ENCODE measurements at places on chromosomes 2 and 18.

GRCh38 chr2:74702001-74702715, 48.1 kb downstream of the SEMA4F start:
- no peak for DNase-seq

DNA sequence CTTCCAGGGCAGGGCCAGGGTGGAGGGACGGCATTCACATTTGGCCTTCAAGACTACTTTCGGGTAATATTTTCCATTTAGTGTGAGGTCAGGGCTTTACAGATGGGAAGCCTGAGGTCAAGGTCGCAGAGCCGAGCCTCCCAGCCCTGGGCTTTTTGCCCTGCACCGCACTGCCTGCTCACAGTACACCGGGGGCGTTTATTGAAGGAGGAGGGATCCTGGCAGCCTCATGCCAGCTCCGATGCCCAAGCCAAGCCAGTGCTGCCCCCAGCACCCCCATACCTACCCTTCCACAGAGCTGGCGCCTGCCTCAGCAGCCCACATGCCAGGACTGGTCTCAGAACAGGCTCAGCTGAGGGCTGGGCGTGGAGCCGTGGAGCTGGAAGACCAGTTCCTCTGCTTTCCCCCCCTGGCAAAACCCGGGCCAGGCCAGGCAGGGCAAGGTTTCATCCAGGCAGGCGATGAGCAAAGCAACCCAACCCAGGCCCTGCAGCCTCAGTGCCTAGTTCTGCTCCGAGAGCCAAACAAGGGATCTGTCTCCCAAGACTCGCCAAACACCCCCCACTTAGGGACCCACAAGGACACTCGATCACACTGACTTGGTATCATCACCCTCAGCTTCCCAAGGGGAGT, 11.9 kb downstream of the SDC1 start:
- DNase-seq: no peak

GRCh38 chr2:204880928-204881327, 335.7 kb downstream of the PARD3B start:
- no peak for DNase-seq

DNA sequence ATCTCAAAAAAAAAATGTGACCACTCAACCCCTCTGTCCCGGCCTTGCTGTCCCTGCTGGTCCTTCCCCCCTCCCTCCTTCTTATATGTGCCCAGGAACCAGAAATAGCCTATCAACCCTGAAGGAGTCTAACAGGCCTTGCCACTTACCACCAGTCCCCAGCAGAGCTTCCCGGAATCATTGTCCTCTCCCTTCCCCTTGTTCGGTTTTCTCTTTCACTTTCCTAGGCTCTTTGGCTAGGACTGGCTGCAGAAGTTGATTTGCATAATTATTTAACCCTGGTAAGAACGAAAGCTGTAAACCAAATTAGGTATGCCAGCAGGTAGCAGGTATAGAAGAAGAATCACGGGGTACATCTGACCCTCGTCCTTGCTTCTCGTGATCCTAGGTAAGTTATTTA, 72.6 kb upstream of the ZNF532 start:
- DNase-seq: no peak

- DNase-seq: no peak
Observed at GRCh38 chr2:168740788-168741187, 61.6 kb upstream of the NOSTRIN start.

DNA sequence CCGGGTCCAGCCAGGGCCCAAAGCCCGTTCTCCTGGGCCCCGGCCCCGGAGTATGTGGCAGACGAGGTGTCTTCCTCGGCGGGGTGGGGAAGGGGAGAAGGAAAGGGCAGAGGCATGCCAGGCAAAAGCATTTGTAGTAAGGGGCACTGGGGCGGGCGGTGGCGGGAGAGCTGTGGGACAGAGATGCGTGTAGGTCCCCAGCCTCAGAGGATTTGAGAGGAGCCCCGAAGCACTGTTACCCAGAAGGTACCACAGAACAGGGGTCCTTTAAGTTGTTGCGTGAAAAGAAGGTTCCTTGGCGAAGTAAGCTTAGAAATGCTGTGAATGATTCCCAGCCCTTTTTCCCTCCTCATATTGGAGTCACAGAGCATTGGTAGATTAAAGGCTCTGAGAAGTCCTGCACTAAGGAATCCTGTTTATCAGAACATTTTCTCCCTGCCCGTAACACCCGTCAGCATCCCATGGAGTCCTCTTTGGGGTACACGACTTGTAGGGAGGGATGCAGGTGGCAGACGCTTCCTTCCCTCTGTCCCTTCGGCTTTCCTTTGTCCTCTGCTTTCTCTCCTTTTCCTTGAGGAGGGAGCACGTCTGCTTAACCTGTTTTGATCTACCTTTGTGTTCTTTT, 12.5 kb downstream of the GAREM2 start:
- no peak for DNase-seq

GRCh38 chr18:67467188-67467587, 49.3 kb downstream of the DSEL start:
- no peak for DNase-seq

- no peak for DNase-seq
Observed at GRCh38 chr2:166653185-166653813, 159.2 kb upstream of the SCN7A start.

DNA sequence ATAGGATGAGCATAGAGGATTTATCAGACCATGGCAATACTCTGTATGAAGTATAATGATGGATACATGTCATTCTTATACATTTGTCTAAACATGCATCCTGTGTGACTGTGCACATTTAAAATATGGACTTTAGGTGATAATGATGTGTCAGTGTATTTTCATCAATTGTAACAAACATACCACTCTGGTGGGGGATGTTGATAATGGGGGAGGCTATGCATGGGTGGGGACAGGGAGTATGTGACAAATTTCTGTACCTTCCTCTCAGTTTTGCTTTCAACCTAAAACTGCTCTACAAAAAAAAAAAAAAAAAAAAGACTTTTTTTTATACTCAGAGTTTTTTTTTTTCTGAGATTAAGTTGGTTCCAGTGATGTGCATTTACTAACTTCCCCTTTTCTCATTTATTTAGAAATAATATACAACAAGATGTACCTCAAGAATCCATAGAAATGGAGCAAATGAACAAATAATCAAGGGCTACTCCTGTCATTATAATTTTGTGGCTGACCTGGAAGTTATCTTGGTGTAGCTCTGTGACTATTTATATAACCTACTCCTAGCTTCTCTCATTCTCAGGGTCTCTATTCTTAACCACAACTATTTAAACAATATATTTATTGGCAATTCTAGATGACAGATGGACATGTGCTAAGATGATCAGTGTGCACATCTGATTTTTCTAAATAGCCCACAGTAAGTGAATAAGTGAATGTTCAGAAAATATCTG, 108.9 kb upstream of the ITGA4 start:
- DNase-seq: no peak

- no peak for DNase-seq
Observed at GRCh38 chr2:20669562-20670314, 2.8 kb downstream of the GDF7 start.

DNA sequence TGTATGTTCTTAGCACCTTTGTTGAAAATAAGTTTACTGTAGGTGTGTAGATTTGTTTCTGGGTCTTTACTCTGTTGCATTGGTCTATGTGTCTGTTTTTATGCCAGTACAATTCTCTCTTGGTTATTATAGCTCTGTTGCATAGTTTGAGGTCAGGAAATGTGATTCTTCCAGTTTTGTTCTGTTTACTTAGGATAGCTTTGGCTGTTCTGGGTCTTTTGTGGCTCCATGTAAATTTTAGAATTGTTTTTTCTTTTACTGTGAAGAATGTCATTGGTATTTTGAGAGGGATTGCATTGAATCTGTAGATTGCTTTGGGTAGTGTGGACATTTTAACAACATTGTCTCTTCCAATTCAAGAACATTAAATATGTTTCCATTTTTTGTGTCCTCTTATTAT, 69.1 kb downstream of the ANKRD62 start:
- no peak for DNase-seq

- no peak for DNase-seq
Observed at GRCh38 chr18:49241852-49242251, 218.6 kb downstream of the DYM start.

DNA sequence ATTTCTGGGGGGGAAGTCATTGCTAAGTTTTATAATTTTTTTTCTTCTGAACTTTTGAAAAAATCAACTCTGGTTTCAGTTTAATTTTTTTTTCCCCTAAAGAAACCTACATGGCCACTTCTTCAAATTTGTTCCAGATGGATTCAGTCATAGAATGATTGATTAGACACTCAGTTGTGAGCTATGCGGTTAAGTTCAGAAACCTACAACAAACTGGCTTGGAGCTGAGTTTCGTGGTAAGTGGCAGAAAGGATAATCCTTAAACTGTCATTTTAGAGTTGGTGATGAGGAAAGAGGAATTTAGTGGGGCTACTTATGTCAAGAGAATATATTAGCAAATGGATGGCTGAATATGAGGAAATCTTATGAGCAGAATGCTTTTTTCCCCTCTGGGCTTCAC, 23.7 kb downstream of the EFEMP1 start:
- no peak for DNase-seq

GRCh38 chr2:199509403-199509802, 51.7 kb upstream of the SATB2 start:
- no peak for DNase-seq

GRCh38 chr18:26574958-26575864, 26.9 kb upstream of the KCTD1 start:
- no peak for DNase-seq

GRCh38 chr18:62384068-62384467, 59.0 kb downstream of the TNFRSF11A start:
- DNase-seq: no peak

- DNase-seq: no peak
Observed at GRCh38 chr2:8357738-8358518, 323.9 kb upstream of the ID2 start.

DNA sequence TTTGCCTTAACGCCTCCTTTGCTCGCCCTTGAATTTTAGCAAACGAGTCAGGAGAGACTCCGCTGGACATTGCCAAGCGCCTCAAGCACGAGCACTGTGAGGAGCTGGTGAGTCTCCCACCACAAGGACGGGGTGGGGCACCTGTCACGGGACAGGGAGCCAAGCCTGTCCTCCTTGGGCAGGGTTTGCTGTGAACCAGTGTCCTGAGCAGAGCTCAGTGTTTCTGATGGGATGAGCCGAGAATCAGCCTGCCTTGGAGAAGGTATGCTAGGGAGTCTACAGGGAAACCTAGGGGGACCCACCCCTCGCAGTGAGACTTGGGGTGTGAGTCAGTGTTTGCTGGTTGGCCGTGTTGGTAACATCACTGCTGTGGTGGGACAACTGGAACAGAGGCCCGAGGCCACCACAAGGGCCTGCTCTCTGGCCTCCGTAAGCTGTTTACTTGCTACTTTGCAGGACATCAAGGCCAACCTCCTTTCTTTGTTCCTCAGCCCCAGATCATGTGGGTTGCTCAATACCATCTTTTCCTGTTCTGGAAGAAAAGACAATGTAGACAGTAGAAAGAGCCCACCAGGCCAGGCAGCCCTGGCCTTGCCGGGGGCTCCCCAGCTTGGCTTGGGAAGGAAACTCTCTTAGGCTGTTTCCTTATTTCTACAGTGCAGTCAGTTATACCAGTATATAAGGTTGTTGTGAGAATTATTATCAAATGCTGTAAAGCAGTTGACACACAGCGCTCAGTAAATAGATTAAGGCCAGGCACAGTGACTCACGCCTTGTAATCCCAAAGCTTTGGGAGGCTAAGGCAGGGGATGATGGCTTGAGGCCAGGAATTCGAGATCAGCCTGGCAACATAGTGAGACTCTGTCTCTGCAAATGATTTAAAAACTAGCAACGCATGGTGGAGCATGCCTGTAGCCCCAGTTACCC, 42.4 kb downstream of the ITGB1BP1 start:
- DNase-seq: peak; percentile 67

DNA sequence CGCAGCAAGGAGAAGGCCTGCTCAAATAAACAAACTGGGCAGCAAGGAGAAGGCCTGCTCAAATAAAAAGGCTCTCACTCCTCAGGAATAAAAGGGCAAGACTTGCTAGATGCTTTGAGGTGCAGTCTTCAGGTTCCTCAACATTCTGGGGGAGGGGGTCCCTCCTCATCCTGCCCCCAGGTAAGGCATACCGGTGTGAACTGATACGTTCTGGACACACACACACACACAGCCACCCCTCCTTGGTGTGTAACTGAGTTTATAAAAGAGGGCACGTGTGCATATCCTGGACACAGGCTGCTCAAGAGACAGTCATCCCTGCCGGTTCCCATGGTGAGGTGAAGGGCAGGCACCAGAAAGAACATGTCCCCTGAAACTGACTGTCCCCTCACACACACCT, 4.5 kb downstream of the TEX261 start:
- DNase-seq: no peak

GRCh38 chr18:8005870-8006569, 438.9 kb downstream of the PTPRM start:
- DNase-seq: no peak

DNA sequence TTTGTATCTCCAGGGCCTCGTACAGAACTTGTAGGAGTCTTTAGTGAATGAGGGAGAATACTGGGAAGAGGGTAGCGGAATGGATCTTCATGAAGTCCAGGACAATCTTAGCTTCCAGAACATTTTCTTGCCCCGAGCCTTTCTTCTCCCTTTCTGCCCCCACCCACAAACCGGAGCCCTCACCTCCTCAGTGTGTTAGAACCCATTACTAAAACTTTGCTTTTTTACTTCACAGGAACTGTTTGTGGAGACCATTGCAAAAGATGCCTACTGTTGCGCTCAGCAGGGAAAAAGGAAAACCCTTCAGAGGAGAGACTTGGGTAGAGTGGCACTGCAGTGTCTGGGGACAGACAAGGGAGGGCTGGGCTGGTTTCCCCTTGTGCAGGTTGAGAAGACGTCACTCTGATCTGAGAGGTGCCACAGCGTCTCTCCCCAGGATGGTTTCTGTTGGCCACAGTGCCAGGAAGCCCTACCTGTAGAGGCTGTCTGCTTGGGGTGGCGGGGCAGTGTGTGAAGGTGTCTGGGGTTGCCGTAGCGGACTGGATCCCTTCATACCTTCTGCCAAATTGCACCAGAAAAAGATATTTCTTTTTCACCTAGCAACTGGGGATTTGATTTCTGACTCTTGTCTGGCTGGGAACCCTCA, 786 bp downstream of the POLE4 start:
- no peak for DNase-seq

- no peak for DNase-seq
Observed at GRCh38 chr2:78145997-78146722, 624.0 kb upstream of the LRRTM4 start.

- DNase-seq: no peak
Observed at GRCh38 chr2:20668451-20668850, 1.5 kb downstream of the GDF7 start.

- peak; percentile 25 for DNase-seq
Observed at GRCh38 chr18:53991202-53991601, 233.3 kb downstream of the MBD2 start.

GRCh38 chr2:109311771-109312170, 182.8 kb downstream of the SH3RF3 start:
- no peak for DNase-seq

- DNase-seq: no peak
Observed at GRCh38 chr2:25386971-25387875, 45.5 kb upstream of the DNMT3A start.

DNA sequence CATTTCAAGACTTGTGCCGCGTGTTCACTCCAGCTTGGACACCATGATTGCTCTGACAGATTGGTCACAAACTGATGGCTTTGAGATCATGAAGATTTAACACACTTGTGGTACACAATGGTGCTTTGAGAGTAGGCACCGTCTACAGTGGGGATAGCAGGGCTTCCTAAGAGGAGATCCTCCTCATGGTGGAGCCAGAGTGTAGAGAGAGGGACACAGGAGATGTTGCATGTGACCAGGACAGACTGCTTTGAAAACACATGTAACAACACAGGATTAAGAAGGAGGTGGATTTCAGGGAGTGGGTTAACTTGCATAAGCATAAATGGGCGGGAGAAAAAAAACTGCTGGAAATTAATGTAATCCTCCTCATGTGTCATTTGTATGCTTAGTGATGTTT, 95.7 kb upstream of the LINC00305 start:
- DNase-seq: no peak
